ENCODE measurements at places on chromosomes 4 and X. TPM values are rescaled to one million over a fixed set of nuclear protein-coding genes. Genes with fewer than 3 reads are reported as not detected.

Gene TMEM255A
- total RNA-seq: 1.4 TPM

DNA sequence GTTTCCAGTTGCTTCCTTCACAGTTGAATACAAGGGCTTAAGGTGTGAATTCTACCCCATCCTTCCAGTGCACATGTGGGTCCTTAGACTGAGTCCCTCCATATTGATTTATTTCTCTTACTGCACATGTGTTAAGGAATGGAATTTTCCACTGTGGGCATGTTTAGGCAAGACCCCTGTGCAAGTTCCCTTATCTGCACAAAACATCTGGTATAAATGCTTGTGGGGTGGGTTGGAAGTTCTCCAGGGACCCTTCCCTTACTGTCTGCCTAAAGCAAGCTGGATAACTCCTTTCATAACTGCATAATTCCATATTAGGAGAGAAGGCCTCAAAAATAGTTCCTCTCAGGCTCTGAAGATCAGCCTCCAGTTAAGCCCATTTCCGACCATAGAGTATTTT, 570.9 kb downstream of the ADGRL3 start:
- no peak overlapping the region for H3K27ac ChIP-seq
- no peak overlapping the region for H3K4me3 ChIP-seq
- H3K36me3 ChIP-seq: no peaks in the 10 kb centered on the region
- H3K4me1 ChIP-seq: no peaks in the 10 kb centered on the region
- DNase-seq: no peak
- H3K27me3 ChIP-seq: no peaks in the 10 kb centered on the region

Gene TMPRSS11D
- not detected for total RNA-seq

Gene EREG
- 6.4 TPM for total RNA-seq

DNA sequence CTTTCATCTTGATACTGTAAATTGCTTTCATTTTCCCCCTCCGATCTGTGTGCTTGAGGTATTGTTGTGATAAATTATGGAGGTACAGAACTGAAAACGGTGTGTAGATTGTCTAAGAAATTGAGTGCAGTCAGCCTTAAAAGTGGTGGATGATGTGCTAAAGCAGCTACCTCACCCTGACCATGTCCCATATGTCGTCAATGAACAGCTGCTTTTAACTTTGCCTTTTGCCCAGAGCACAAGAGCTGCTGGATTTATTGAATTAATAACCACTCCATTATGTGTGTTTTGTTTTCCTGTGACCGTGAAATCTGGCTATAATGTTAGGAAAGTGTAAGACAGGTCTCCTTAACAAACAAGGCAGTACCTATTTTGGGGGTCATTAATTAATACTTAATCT, 581.9 kb upstream of the PITX2 start:
- H3K27me3 ChIP-seq: no peaks in the 10 kb centered on the region
- no peaks in the 10 kb centered on the region for H3K4me1 ChIP-seq
- H3K27ac ChIP-seq: no peak overlapping the region
- H3K4me3 ChIP-seq: no peak overlapping the region
- DNase-seq: no peak
- no peaks in the 10 kb centered on the region for H3K36me3 ChIP-seq

Gene UCHL1
- not detected for total RNA-seq

GRCh38 chrX:33149580-33149979, 61.8 kb downstream of the DMD start:
- DNase-seq: no peak
- H3K27me3 ChIP-seq: no peaks in the 10 kb centered on the region
- no peak overlapping the region for H3K4me3 ChIP-seq
- H3K27ac ChIP-seq: no peak overlapping the region
- no peaks in the 10 kb centered on the region for H3K36me3 ChIP-seq

GRCh38 chr4:132827522-132827921, 321.6 kb upstream of the PCDH10 start:
- no peak overlapping the region for H3K27ac ChIP-seq
- no peaks in the 10 kb centered on the region for H3K27me3 ChIP-seq
- H3K36me3 ChIP-seq: no peaks in the 10 kb centered on the region
- no peaks in the 10 kb centered on the region for H3K4me1 ChIP-seq

GRCh38 chr4:183078634-183079033, 20.4 kb upstream of the WWC2 start:
- no peak overlapping the region for H3K4me3 ChIP-seq
- H3K27me3 ChIP-seq: no peaks in the 10 kb centered on the region
- no peak overlapping the region for H3K27ac ChIP-seq

DNA sequence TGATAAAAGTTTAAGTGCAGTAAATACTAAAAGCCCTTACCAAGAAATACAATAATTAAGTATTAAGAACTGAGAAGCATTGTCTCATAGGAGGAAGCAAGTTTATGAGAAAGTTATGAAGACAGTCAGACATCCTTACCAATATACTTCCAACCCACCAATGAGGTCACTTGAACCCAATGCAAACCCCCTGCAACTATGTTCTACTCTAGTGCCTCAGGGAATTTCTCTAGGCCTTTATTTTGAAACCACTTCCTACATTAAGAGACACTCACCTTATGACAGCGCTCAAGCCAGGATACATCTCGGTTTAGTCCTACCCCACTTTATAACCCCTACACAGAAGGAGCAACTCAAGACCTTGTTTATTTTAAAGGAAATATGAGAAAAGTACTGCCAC, 61.3 kb downstream of the STPG2 start:
- no peak for DNase-seq
- no peak overlapping the region for H3K4me3 ChIP-seq
- H3K36me3 ChIP-seq: no peaks in the 10 kb centered on the region
- no peaks in the 10 kb centered on the region for H3K27me3 ChIP-seq
- no peak overlapping the region for H3K27ac ChIP-seq

DNA sequence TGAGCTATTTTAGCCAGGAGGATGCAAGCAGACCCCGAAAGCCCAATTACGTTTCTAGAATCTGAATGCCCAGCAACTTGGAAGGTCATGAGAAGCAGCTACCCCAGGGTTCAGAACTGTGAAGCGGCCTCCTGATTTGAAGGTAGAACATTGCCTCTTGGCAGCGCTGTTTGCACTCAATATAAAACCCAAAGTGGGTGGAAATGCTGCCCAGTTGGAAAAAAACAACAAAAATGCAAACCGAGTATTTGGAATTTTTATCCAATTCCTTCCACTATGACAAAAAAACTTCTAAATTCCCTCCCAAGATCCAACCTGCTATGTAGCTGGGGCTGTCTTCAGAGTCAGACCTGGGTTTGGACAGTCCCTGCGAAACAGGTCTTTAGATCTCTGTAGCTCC, 103.3 kb upstream of the RBPJ start:
- H3K27me3 ChIP-seq: peaks cover 3% of the 10 kb centered on the region
- DNase-seq: no peak
- H3K36me3 ChIP-seq: no peaks in the 10 kb centered on the region
- peaks cover 7% of the 10 kb centered on the region for H3K4me1 ChIP-seq
- H3K27ac ChIP-seq: no peak overlapping the region

DNA sequence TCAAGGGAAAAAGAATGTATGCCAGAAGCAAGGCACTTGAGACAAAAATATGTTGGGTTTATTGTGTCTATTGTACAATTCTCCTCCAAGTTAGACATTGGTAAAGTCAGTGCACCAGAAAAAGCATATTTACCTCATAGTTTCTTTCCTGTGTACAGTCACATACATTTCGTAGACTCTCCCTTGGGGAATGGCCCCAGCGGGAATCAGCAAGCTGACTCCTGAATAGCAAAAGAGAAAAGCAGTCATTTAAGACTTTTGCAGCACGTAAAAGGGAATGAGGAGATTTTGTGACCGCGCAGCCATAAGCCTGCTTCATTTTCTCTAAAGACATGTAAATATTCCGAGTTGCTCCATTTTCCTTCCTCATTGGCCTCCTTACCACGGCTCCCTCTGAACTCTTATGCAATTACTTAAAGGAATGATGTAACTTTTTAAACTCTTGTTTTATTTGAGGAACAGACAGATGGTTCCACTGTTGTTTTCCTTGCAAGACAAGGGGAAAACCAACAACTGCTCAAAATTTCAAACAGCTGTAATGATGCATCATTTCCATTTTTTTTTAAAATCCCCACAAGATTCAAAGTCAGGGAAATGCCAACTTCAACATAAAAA, 332.7 kb downstream of the UNC5C start:
- no peaks in the 10 kb centered on the region for H3K36me3 ChIP-seq
- no peak overlapping the region for H3K27ac ChIP-seq
- no peaks in the 10 kb centered on the region for H3K27me3 ChIP-seq
- no peak overlapping the region for H3K4me3 ChIP-seq

GRCh38 chr4:56791316-56791715, 30.2 kb downstream of the SPINK2 start:
- DNase-seq: no peak
- no peak overlapping the region for H3K4me3 ChIP-seq
- H3K36me3 ChIP-seq: no peaks in the 10 kb centered on the region

Gene NPY1R
- not detected for total RNA-seq

Gene RAB9B
- total RNA-seq: 0.45 TPM

Gene FSTL5
- not detected for total RNA-seq

Gene MBTPS2
- 5.0 TPM for total RNA-seq

DNA sequence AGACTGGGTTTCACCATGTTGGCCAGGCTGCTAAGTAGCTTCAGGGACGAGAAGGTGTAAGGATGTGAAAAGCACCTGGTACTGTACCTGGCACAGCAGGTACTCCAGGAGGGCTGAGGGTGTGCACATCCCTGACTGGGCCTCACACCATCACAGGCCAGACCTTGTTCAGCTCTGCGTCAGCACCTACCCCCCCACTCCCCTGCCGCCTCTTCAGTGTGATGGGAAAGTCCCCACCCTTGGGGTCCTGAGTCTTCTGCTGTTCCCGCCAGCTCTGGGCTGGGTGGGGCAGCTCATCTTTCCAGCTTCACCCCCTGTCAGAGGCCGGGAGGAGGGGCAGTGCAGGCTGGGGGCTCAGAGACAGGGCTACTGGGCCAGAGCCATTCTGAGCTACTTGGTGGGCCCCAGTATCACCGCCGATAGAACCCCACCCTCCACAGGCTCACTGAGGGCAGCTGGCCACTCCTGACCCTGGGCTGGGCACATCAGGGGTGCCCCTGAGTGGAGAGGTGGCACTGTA, 6.7 kb upstream of the SH3BP2 start:
- no peaks in the 10 kb centered on the region for H3K36me3 ChIP-seq
- peaks cover 50% of the 10 kb centered on the region for H3K4me1 ChIP-seq
- H3K27me3 ChIP-seq: no peaks in the 10 kb centered on the region
- DNase-seq: peak; percentile 88

DNA sequence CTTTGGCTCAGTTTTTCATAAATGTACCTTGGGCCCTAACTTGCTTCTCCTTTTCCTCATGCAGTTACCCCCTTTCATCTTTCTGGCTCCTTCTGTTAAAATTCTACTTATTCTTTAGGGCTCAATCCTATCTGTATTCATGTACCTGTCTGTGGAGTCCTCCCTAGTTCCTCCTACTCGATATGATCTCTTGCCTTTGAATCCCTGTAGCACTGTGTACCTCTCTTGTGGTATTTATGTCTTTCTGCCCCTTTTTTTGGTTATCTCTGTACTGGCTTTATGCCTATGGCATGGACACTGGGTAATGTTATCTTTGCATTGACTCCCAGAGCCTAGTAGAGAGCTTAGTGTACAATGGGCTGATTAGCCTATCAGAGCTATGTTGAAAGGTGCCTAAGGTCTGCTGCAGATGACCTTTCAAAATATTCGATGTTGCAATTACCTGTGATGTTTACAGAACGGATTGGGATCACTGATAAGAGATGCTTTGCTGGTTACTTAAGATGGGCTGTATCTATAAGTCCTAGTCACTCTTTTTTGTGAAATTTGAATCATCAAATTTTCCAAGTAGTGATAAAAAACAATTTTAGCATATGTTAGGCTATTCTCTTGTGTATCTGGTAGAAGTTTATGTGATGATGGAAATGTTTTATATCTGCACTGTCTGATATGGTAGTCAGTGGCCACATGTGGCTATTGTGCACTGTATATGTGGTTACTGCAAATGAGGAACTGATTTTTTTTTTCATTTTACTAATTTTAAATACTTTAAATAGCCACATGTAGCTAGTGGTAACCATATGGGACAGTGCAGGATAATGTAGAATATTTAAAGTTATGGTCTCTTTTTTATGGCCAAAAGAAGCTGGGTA, 33.5 kb downstream of the TMEM164 start:
- no peaks in the 10 kb centered on the region for H3K36me3 ChIP-seq
- no peak overlapping the region for H3K4me3 ChIP-seq
- no peaks in the 10 kb centered on the region for H3K4me1 ChIP-seq
- no peaks in the 10 kb centered on the region for H3K27me3 ChIP-seq
- DNase-seq: no peak

DNA sequence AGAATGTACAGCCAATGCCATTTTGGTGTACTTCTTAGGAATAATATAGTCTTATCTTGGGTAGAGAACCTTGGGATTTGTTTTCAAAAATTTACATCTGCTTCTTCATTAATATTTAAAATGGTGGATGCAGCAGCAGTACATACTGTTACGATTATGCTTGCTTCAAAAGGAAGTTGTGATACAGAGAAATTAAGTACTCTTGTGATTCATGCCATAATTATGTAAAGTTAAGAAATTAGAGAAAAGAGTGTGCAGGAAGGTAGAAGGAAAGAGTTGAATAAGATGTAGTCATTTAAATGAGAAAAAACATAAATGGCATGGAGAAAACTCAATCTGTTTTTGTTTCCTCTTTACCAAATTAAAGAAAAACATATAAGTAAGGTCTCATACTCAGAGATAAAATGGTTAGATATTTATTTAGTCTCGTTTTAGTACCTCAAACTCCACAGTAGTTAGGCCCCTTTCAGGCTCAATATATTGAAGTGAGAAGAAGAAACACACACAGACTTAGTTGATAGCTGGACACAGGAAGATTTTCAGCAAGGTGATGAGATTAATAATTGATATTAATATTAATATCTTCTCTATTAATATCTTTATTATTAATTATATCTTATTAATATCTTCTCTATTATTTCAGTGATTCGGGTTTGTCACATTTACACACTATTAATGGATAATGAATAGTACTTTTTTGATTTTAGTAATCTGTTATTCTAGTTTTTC, 70.1 kb upstream of the HPGD start:
- DNase-seq: no peak
- H3K4me3 ChIP-seq: no peak overlapping the region
- peaks cover 2% of the 10 kb centered on the region for H3K4me1 ChIP-seq
- no peak overlapping the region for H3K27ac ChIP-seq
- no peaks in the 10 kb centered on the region for H3K36me3 ChIP-seq

- H3K4me1 ChIP-seq: no peaks in the 10 kb centered on the region
- no peak for DNase-seq
- no peak overlapping the region for H3K4me3 ChIP-seq
- H3K27ac ChIP-seq: no peak overlapping the region
Measured at GRCh38 chrX:130051176-130051845, 59.0 kb downstream of the ELF4 start.

DNA sequence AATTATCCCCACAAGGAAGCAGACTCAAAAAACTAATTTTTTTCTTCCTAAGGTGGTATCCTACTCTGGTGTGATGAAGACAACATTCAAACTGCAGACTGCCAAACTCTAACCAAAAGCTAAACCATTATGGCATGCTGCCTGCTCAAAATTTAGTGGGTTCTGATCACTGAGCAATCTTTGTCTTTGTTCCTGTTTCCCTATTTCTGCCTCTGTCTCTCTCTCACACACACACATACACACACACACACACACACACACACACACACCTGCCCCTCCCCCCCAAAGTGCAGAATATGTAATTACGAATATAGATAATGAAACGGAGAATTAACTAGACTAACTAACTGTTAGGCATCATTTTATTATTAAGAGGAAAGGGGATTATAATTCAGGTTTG, 1278.6 kb downstream of the PCDH7 start:
- H3K27ac ChIP-seq: no peak overlapping the region
- no peaks in the 10 kb centered on the region for H3K36me3 ChIP-seq
- no peak overlapping the region for H3K4me3 ChIP-seq

All from natural killer cell (primary cell).